Daoy (cell line): ENCODE measurements at places on chromosomes 11 and 22. TPM values are rescaled to one million over a fixed set of nuclear protein-coding genes. Genes with fewer than 3 reads are reported as not detected.

The NXPE4 gene
- total RNA-seq = not detected in 2 replicates

The GGT5 gene
- total RNA-seq = not detected in 2 replicates

The TSKU gene
- total RNA-seq = 25.1 and 26.3 TPM in 2 replicates

DNA sequence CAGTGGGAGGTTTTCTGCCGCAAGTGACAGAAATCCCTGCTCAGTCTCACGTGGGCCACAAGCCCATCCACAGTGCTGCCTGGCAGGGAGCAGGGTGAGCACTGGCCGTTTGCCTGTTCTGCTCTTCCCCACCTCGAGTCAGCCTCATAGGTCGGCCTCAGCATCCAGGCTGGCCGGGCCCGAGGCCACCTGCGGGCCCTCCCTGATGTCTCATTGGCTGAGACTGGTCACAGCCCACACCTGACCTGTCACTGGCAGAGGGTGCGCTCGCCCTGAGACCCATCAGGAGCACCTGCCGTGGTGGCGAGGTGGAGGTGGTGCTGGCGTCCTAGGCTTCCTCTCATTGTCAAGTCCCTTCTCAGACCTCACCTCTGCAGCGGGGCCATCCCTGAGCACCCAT, 72.1 kb downstream of the ELFN2 start:
- DNase-seq = no peak

- DNase-seq = no peak
Observed at GRCh38 chr11:5046754-5047330, 516 bp downstream of the OR52J3 start.

- DNase-seq = no peak
Observed at GRCh38 chr11:62479631-62480201, 60.9 kb downstream of the SCGB1A1 start.

DNA sequence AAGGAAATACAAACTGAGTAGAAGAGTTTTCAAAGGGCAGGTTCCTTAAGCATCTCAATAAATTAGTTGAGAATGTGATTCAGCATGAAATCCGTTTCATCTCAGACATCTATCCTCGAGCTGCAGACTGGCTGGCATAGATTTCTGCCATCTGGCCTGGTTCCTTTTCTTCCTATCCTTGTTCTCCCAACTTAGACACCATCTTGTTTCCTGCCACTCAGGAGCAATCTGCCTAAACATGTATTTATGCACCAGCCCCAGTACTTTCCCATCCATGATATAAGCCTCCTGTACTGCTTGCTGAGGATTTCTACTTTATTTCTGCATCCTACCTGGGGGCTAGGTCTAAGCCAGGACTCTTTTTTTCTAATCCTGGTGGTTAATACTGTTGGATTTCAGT, 359.1 kb upstream of the C11orf87 start:
- no peak for DNase-seq

DNA sequence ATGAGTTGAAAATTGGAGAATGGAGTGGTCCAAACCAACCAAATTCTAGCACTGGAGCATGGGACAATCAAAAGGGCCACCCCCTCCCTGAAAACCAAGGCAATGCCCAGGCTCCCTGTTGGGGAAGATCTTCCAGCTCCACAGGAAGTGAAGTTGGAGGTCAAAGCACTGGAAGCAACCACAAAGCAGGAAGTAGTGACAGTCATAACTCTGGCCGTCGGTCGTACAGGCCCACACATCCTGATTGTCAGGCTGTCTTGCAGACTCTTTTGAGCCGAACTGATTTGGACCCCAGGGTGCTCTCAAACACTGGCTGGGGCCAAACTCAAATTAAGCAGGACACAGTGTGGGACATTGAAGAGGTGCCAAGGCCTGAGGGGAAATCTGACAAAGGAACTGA, 80.5 kb upstream of the ADSL start:
- peak; percentile 7 for DNase-seq

GRCh38 chr22:48555606-48556005, 1272.1 kb downstream of the BRD1 start:
- DNase-seq = no peak
